ENCODE measurements at places on chromosomes 5 and 9.

DNA sequence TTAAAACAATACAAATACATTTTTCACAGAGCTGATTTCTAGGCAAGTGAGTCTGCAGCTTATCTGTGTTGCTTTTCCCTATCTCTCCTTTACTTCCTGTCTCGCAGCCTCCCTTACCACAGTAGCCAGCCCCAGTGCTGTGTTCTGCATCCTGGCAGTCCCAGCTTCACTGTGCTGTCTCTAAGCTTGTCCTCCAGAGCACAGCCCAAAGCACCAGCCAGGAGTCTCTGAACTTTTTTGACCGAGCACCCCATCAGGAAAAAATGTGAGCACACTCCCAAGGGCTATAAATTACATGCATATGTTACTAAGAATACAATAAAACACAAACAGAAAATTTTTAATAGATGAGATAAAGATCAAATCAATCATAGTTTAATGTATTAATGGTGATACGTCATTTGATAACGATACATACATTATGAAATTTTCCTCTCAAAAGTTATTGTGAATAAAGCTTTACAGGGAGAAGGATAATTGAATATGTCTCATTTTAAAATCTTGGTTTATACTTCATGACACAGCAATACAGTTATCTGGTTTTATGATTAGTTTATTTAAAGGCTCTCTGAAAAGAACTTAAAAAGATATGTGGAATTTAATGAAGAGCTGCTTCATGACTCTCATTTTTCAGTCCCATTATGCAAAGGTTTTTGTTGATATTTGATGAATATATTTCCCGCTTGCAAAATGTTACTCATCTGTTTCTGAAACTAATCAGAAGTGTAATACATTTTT is 7.3 kb upstream of the RHOBTB3 start:
- no peak for DNase-seq

GRCh38 chr5:18602402-18602801 is 968.1 kb downstream of the TAF11L14 start:
- DNase-seq, result no peak

DNA sequence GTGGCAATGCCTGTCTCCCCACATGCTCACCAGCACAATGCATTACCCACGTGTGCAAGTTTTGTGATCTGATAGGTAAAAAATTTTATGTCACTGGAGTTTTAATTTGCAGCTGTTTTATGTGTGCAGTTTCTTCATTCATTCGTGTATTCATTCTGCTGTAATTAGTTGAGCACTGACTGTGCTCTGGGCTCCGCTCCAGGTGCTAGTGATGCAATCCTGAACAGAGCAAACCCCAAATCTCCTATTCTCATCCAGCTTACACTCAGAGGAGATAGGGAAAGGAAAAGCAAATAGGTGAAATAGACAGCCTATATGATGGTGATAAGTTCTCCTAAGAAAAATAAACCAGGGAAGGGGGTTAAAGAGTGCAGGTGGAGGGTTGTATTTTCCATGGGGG is 148.4 kb downstream of the TENT4A start:
- DNase-seq, result no peak

GRCh38 chr9:91891915-91892314 is 58.1 kb downstream of the ROR2 start:
- DNase-seq, result no peak

DNA sequence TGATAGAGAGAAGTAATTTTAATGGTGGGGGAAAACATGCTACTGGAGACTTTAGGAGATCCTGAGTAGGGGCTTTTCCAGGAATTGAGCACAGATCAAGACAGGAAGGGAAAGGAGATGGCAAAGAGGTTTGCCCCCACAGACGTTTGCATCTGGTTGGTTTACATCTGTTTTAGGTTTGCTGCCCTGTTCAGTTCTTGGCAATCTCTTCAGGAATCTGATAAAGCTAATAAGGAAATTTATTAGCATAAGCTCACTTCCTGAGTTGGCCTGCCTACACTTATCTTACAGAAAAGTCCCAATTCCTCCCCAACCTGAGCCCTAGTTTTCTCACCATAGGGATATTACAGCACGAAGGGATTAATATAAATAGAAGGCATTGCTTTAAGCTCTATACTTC is 3.4 kb upstream of the CFAP95 start:
- DNase-seq, result no peak

GRCh38 chr9:87147839-87148238 is 200.5 kb upstream of the GAS1 start:
- no peak for DNase-seq

GRCh38 chr5:174616036-174616435 is 108.3 kb upstream of the MSX2 start:
- no peak for DNase-seq

- DNase-seq, result no peak
Measured at GRCh38 chr9:4196886-4197285, 103.0 kb downstream of the GLIS3 start.

GRCh38 chr5:102582696-102583095 is 83.9 kb upstream of the SLCO6A1 start:
- DNase-seq, result no peak

DNA sequence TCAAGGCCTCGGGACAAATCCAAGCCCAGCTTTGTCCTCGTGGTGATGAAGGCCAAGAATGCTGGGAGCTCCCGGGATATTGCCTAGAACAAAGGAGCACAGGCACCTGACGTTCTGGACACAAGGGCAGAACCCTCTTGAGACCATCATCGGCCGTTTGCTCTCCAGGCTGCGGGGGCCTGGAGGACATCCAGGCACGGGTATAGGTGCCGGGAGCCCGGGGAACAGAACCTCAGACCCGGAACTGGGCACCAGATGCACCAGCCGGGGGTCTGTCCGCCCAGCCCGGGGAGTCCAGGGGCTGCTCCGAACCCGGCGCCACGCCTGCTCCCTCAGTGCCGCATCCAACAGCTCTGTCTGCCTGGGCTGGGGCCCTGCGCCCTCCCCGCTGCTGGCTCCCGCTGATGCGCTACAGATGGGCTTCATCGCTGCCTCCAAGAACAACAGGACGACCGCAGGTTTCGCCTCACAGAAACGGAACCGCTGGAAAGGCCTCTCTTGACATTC is 88.0 kb downstream of the ADAMTS2 start:
- DNase-seq, result no peak

GRCh38 chr9:31210978-31211570 is 1173.4 kb upstream of the ACO1 start:
- no peak for DNase-seq

- no peak for DNase-seq
Measured at GRCh38 chr5:89293810-89294209, 410.8 kb upstream of the MEF2C start.

DNA sequence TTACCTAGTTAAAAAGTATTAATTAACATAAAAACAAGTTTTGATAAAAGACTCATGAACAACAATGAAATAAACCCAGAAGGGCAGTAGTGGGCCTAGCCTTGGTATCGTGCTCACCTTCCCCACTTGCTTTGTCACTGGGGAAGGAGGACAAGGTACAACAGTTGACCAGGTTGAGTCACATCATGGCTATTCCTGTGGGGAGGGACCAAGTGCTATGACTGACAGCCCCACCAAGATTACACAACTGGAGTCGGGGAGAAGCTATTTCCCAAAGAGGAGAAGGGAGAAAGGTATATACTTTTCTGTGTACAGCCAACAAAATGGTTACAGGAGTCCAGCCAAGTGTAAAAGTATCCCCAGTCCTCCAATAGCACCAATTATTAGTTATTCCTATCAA is 251.3 kb upstream of the RFX3 start:
- DNase-seq, result no peak

- no peak for DNase-seq
Measured at GRCh38 chr5:1540166-1540565, 16.4 kb upstream of the LPCAT1 start.

GRCh38 chr9:121141706-121142105 is 60.0 kb downstream of the RAB14 start:
- DNase-seq, result no peak

- no peak for DNase-seq
Measured at GRCh38 chr5:37966291-37966690, 126.5 kb upstream of the GDNF start.

DNA sequence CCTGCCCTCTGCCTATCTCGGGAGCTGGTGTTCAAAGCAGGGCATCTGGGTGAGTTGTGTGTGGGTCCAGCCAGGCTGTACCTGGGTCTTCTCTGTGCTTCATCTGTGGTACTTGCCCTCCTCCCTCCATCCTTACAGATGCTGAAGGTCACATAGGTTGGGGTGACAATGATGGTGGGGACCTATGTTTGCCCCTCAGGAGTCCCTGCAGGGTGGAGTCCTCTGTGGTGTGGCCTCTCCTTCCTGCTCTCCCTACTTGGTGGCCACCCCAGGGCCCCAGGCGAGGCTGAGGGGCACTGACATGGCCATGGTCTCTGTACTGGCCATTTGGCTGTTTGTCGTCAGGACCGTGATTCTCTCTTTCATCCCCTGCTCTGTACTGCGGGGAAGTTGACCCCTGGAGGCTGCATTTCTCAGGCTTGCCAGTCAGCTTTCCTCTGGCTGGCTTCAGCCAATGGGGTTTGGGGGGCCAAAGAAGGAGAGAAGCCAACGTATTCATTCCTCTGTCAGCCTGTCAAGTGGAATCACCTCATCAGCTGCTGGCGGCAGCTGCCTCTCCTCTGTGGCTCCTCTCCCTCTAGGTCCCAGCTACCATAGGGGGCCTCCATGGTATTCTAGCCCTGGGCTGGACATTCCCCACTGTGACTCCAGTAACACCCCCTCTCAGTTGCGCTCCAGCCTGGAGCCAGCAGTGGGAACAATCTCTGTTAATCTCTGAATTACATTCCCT is 4.6 kb downstream of the DCANP1 start:
- no peak for DNase-seq

GRCh38 chr5:115471345-115472063 is 73.1 kb downstream of the FEM1C start:
- DNase-seq, result no peak

GRCh38 chr5:34503379-34504253 is 152.5 kb upstream of the RAI14 start:
- DNase-seq, result no peak
